Fibroblast of the conjunctiva (primary cell): ENCODE measurements at places on chromosomes 7 and 10.

DNA sequence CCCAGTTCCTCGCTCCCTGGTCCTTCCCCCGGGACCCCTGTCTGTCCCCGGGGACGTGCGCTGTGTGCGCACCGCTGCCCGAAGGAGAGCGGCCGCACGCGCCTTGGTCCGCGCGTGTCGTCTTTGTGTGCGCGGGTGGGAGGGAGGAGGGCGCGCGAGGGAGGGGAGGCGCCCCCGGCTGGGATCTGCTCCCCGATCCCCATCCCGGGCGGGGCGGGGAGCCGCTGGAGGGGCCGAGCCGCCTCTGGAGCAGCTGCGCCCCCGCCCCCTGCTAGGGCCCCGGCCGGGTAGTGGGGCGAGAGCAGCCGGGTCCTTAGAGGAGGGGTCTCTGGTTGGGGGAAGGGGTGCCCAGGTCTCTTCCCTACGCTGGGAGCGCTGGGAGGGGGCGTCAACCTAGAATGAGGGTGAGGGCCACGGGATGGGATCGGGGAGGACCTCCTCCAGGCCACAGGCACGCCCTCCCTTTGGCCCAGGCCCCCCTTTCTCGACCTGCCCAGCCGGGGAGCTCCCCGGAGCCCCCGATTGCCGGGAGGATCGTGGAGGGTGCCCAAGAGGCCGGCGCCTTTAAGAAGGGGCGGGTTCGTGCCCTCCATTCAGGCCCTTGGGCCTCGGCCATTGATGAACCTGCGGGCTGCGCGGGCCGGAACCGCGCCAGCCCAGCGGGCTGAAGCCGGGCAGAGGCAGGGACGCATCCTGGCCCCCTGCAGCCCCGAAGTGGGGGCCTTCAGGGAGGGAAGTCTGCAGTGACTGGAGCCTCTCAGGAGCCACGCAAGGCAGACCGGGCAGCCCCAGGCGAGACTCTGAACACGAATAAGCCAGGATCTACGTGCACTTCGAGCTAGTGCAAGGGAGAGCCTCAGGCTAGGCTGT lies 678 bp downstream of the SH2B2 start:
- no peak for DNase-seq

- DNase-seq, result no peak
Observed at GRCh38 chr10:72015841-72016240, 51.6 kb downstream of the CHST3 start.

GRCh38 chr10:132385721-132386418 lies 11.1 kb upstream of the PWWP2B start:
- no peak for DNase-seq

DNA sequence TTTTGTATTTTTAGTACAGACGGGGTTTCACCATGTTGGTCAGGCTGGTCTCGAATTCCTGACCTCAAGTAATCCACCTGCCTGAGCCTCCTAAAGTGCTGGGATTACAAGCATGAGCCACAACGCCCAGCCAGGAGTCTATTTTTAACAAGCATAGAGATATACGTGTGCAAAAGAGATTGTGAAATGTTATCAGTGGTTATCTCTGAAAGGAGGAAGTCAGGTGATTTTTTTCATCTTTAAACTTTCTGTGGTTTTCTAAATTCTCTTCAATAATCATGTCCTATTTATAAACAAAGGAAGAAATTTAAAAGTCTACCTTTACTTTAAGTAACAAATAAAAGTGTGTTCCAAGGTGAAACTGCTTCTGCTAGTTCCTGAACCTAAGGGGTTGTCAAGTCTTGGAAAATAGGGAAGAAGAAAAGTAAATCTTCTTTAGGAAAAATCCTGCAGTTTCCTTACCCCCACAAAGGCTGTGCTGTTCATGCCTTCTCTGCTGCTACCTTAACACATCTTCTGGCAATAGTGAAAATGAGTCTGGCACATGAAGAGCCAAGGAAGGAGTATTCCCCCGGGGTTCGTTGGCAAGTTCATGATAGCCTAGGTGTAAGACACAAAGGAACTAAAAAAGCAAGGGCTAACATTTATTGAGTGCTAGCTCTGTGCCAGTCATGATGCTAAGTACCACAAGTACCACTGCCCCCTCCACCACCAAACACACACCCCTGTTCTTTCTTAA lies 51.1 kb downstream of the CYP26A1 start:
- DNase-seq, result no peak

GRCh38 chr7:6648066-6648814 lies 11.1 kb downstream of the ZNF316 start:
- no peak for DNase-seq

- peak; percentile 30 for DNase-seq
Observed at GRCh38 chr7:130352194-130353074, 7.8 kb downstream of the CPA5 start.

GRCh38 chr10:112959207-112959838 lies 9.3 kb downstream of the TCF7L2 start:
- DNase-seq, result peak; percentile 60

GRCh38 chr7:157873181-157873580 lies 536.4 kb downstream of the DNAJB6 start:
- no peak for DNase-seq

DNA sequence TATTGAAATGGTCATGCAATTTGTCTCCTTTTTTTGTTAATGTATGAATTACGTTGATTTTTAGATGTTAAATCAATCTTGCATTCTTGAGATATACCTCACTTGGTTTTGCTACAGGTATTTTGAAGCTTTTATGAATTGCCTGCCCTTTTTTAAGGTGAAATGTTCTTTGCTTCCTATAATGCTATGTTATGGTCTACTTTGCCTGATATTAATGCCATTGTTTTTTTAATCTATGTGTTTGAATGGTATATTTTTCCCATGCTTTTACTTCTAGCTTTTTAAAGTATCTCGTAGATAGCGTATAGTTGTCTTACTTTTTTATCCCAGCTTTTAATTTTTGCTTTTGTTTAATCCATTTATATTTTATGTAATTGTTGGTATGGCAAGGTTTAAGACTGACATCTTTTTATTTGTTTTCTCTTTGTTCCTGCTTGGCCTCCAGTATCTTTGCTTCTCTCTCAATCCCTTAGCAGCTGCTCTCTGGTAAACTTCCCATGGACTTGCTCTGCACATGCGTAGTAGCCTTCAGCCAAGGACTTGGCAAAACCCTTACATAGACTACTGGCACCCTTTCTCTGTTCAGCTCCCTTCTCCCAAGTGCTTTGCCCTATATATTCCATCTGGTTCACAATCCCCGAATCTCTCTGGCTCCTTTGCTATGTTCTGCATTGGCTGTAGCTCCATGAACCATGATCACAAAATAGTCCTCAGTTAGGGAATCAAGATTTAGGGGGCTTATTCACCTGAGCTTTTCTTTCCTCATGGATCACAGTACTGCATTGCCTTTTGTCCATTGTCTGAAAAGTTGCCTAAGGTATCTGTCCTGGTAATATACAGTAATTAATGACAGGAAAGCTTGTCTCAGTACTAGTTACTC lies 8.4 kb downstream of the TRIM24 start:
- no peak for DNase-seq

DNA sequence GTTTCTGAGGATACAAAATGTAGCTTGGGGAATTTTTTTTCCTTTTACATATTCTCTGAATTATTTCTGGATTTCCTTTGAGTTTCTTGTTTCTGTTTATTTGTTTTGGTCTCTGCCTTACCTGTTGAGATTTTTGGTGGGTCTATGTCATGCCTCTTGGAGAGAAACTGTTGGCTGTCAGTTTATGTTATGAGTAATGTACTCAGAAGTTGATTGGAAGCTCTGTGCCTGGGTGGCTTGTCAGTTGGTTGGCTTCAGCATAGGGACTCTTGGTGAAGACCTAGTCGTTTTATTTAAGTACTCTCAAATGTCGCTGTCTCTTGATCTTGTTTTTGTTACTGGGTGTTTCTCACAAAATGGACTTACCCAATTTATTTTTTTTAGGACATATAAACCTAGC lies 132.4 kb downstream of the CDK14 start:
- no peak for DNase-seq
